ENCODE measurements at places on chromosomes 6 and 20.

GRCh38 chr6:148747471-148748165 is 788 bp downstream of the UST start:
- peak; percentile 48 for DNase-seq

DNA sequence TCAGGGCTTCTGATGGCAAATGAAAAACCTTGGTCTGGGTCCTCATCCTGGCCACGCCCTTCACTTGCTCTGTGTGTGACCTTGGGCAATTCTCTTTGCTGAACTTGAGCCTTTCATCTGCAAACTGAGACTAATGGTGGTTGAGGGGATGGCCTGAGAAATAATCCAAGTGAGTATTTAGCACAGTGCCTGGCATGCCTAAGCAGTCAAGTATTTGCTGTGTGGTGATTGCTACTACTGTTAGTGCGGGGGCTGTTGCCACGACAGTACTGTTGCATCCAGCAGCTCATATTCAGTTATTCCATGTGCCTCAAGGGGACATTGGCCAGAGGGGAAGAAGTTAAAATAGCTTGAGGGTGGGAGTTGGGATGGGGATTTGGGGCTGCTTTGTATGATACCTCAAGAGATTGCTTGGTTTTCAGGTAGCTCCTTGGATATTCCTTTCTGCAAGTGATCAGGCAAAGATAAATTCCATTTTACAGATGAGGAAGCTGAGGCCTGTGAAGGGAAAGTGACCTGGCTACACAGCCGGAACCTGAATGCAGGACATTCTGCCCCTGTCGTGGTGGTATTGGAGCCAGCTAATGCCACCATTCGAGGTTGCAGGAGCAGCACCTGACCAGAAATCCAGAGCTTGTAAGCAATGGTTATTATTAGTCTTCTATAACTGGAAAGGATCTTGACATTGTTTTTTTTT is 45.1 kb upstream of the EPB41L1 start:
- DNase-seq = no peak

DNA sequence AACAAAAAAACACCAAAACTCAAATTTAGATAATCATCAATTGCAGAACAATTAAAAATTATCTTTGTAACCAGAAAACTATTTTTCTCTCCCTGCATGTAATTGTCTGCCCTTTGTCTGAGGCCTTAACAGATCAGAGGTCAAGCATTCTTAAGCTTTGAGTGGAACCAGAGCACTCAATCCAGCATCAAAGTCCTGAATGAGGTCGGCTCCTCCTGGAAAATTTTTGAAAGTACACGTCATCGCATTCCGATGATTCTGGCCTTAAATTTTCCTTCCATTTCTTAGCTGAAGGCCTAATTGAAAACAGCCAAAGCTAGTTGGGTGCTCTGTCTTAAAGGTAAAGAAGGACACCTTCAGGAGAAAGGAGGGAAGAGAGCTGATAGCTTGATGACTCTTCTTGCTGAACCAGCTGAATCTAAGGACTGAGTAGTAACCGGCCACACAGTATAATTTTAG is 510.2 kb upstream of the SULF2 start:
- DNase-seq = no peak

- no peak for DNase-seq
These were observed 24.5 kb upstream of the COL19A1 start for GRCh38 chr6:69841862-69842261.

- DNase-seq = peak; percentile 79
These were observed 987 bp upstream of the QKI start for GRCh38 chr6:163413345-163414116.

DNA sequence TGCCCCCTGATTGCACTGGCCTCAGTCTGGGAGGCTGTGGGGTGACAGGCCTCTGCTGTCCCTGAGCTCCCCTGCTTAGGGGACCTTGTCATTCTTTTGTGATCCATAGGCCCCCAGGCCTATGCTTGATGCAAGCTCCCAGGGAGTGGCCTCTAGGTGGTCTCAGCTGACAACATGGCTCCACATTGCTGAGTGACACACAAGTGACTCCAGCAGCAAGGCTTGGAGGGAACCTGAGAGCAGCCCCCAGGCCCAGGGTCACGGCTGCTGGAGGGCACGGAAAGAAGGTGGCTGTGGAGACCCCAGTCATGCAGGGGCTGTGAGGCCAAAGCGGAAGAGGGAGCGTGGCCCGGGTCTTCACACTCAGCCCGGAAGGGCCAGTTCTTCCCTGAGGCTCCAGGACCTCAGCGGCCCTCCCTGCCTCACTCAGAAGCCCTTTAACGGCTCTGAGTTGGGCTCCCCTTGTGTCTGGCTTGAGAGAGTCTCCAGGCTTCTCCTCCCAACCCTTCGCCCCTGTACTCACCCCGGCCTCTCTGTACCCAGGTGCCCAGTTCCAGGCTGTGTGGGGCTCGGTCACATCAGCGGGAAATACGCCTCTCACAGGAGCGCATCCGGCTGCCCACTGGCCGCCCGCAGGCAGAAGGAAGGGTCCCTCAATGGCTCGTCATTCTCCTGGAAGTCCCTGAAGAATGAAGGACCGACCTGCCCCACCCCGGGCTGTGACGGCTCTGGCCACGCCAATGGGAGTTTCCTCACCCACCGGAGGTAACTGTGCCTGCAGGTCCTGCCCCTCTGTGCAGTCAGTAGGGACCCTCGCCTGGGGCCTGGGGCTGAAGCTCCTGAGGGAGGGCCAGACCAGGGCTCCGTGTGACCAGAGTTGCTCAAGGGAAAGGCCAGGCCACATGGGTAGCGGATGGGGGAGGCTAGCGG is 23.7 kb upstream of the PCMTD2 start:
- no peak for DNase-seq
